Fibroblast of lung (primary cell): ENCODE measurements at places on chromosomes 3 and 15. TPM values are rescaled to one million over a fixed set of nuclear protein-coding genes. Genes with fewer than 3 reads are reported as not detected.

Gene CTXND1
- under 0.01 TPM in 2 replicates for total RNA-seq

Gene DLEC1
- under 0.01 TPM in 2 replicates for total RNA-seq

Gene TGM4
- total RNA-seq: not detected in 2 replicates

Gene ABHD5
- total RNA-seq: 48.5 and 64.7 TPM in 2 replicates

Gene TICRR
- total RNA-seq: 0.26 and 1.2 TPM in 2 replicates

Gene TRIM42
- total RNA-seq: not detected in 2 replicates

DNA sequence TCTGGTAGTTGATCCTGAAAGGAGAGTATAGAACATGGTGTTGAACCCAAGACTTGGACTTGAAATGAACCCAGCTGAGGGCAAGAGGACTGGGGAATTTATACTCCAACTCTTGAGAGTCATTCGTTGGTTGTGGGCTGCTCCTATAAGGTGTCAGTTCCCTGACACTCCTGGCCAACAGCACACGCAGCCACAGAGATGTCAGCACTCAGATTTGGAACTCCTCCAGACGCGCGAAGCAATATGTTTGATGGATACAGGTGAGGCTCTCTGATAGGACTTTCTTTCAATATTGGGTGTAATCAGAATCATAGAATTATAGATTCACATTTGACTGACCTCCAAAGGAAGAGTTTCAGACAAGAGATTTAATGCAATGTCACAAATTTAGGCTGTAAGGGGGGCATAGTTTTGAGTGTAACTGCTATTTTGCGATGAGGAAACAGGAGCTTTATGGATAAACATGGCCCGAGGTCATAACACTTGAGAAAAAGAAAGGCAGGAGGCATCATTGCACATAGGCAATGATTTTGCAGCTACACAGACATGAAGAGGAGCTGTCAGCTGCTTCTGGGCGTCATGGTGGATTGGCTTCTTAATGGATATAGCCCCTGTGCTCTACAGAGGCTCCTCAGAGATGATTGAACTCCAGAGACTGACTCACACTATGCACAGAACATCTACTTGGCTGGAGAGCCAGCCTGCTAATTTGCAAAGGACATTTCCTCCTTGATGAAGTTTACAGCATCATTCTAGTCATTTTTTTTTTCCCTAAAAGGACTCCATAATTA is 569.2 kb upstream of the RGMA start:
- no peak for DNase-seq
- H3K27me3 ChIP-seq: no peaks in the 10 kb centered on the region
- H3K36me3 ChIP-seq: no peaks in the 10 kb centered on the region
- H3K27ac ChIP-seq: no peak overlapping the region

- H3K4me1 ChIP-seq: peaks cover 14% of the 10 kb centered on the region
- no peaks in the 10 kb centered on the region for H3K27me3 ChIP-seq
- H3K27ac ChIP-seq: no peak overlapping the region
- no peak for DNase-seq
- peaks cover 4% of the 10 kb centered on the region for H3K36me3 ChIP-seq
- no peak overlapping the region for H3K4me3 ChIP-seq
These were observed 104.9 kb downstream of the OXNAD1 start for GRCh38 chr3:16369885-16370284.

DNA sequence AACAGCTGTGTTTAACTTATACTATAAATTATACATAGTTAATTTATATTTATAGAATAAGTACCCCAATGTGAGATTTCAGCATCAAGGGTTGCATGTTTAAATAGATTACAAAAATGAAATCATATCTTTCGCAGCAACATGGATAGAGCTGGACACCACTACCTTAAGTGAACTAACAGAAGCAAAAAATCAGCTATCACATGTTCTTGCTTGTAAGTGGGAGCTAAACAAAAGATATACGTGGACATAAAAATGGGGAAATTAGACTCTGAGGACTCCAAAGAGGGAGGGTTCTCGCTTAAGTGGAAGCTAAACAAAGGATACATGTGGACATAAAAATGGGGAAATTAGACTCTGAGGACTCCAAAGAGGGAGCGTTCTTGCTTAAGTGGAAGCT is 626.5 kb upstream of the DPPA4 start:
- DNase-seq: peak; percentile 28
- H3K36me3 ChIP-seq: no peaks in the 10 kb centered on the region
- no peaks in the 10 kb centered on the region for H3K27me3 ChIP-seq
- H3K4me1 ChIP-seq: no peaks in the 10 kb centered on the region
- H3K4me3 ChIP-seq: no peak overlapping the region
- H3K27ac ChIP-seq: no peak overlapping the region
